Stimulated activated CD8-positive, alpha-beta memory T cell treated with anti-CD3 and anti-CD28 coated beads, Interleukin-4, amount 100 ng/mL, for 1 hour (primary cell): ENCODE measurements at places on chromosomes 12 and 14.

- DNase-seq: no peak
These were observed 3.1 kb upstream of the MDM2 start for GRCh38 chr12:68804657-68805591.

DNA sequence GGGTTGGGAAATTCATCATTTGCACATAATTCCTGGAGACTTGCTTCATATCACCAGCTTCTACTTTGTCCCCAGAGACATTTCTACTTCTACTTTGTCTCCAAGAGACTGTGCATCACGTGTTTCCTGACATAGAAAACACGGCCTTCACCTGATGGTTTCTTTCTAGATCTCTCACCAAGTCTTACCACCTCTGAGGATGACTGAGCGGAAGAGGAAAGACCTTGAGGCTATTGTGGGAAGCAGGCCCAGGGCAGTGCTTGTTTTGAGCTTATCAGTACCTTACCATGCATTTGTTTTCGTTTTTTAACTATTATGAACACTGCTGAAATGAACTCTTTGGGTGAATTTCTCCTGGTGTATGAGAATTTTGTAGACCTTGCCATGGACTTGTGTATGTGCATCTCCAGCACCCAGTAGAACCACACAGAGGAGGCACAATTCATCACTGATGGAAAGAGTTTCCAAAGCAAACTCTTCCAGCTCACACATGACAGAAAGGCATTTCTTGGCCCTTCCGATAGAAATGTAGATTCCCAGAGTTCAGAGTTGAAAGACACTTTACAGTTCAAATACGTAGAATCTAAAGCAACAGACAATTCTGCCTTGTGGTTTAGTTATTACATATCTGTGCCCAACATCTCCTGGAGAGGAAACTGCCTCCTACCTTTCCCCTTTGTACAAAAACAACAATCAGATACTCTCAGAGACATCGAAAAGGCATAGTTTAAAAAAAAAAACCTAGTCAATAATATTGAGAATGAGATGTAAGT, 434.7 kb downstream of the FUT8 start:
- DNase-seq: peak; percentile 27

- no peak for DNase-seq
These were observed 187.2 kb downstream of the KCNA5 start for GRCh38 chr12:5230861-5231260.

DNA sequence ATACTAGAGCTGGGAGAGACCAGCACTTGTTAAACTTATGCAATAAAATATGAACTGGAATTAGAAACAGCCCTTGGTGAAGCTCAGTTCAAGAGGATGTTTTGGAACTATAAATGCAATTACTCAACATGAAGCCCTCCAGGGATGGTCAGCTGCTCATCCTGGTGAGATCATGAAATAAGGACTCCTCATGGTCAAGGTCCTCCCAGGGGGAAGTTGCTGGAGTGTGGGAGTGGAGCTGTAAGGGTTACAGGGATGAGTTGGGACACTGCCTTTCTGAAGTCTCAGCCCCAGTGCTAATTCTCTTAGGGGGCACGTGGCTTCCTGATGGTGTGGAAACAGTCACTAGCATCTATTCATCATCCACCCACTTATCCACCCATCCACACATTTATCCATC, 301.7 kb upstream of the SFSWAP start:
- no peak for DNase-seq

DNA sequence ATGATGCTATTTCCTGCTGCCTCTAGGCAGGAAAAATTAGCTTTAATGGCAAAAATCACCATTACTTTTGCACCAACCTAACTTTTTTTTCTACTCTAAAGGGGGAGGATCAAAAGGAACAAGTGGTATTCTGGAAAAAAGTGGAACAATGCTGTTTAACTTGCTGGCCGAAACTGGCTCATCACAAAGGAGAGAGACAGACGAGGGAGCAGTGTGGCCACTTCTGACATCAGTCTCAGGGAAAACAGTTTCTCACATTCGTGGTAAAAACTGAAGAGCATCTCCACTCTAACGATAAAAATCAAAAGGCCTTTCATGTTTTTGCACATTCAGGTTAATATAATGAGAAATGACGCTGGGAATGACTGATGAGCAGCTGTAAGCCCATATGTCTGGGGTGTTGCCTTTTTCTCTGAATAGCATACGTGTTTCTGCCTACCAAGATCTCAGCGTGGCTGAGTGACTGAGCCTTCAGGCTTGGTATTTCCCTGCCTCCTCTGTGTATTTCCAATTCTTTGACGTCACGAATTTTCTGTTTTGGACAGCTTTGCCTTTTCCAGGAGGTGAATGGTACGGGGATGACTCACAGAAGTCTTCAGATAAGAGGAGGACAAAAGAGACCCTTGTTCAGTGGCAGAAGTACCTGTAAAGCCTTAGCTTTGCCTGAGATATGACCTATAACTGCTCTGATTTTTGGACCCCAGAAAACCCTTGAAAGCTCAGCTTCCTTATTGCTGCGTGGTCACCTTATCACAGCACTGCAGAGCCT, 358.8 kb downstream of the GLT1D1 start:
- no peak for DNase-seq

GRCh38 chr12:13368431-13368830, 171.9 kb downstream of the EMP1 start:
- DNase-seq: no peak

- no peak for DNase-seq
These were observed 48.8 kb upstream of the KRR1 start for GRCh38 chr12:75560167-75560566.

DNA sequence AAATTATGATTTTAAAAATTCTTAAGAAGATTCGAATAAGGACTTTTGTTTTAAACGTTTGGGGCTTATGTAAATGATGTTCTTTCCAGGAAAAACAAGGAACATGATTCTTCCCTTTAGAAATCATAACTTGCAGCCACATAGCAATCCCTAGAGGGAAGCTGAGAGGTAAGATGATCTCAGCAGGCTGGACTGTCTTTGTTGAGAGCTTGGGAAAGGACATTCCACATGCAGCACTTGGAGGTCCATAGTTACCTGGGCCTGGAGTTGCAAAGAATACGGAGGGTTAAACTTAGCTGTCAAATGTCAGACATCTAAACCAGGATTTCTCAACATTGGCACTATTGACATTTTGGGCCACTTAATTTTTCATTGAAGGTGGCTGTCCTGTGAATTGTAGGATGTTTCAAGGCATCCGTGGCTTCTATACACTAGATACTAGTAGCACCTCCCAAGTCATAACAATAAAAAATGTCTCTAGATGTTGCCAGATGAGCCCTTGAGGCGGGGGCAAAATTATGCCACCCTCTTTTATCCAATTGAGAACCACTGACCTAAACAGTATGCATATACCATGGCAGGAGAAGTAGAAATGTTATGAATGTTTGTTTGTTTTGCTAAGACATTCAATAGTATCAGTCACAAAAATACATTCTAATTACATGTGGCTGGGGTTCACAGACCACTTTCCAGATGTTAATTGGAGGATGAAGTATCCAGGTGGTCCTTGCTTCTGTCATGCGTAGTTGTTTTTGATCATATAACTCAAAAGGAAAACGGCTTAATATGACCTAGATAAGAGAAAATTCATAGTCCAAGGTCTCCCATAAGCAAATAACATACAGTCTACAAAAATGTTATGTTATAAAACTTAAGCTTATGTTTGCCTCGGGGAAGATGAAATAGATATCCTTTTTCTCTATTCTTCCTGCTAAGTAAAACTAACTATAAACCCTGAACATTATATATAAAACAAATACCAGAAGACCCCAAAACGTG, 30.5 kb downstream of the TTC6 start:
- no peak for DNase-seq

DNA sequence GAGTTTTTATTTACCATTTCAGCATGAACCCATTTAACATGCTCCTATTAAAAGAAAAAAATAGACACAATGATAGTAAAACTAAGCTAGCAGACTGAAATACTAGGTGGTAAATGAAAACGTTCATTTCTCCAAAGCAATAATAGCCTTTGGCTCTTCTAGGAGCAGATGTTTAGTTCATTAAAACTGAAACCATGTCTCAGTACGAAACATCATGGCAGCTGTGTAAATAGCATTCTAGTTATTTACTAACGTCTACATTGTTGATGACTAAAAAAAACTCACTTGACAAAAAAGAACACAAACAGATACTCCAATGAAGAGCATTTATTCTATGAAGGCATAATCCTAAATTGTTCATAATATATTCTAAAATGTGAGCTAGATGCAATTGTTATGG, 17.9 kb downstream of the RECQL start:
- no peak for DNase-seq

DNA sequence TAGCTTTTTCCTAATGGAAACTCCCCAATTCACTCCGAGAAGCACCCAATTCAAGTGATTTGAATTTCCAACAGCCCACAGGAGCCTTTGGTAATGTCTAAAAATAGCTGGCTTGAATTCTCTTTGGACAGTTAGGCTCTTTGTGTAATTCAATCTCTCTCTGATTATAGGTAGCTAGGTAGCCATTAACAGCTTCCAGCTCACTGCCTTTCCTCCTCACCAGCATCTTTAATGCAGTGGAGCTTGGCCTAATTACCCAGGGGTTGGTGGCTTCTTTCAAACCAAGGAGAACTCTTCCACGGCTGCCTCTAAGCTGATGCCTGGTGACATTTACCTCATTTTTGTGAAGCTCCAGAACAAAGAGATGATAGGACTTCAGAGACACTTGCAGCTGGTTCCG, 86.4 kb downstream of the WSCD2 start:
- DNase-seq: no peak

GRCh38 chr14:46197856-46198255, 453.7 kb downstream of the RPL10L start:
- no peak for DNase-seq

DNA sequence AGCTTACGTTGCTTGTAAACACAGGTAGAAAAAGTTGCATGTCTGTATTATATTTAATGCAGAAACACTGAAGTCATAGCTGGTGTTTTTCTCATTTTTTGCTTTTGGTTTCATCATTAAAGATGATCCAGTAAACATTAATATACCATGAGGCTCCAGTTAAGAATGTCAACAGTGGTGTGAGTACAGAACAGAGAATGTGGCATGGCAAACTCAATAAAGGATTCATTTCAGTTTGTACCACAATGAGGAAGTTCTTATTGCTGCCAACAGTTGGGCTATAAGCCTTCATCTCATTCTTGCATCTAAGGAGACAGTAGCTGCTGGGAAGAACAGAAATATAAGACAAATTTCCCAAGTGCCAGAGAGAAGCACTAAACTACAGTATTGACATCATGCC, 72.1 kb upstream of the ST8SIA1 start:
- DNase-seq: no peak

GRCh38 chr14:65237023-65237814, 134.9 kb upstream of the MAX start:
- no peak for DNase-seq

- DNase-seq: no peak
These were observed 149.0 kb downstream of the NAV3 start for GRCh38 chr12:77979597-77980250.

DNA sequence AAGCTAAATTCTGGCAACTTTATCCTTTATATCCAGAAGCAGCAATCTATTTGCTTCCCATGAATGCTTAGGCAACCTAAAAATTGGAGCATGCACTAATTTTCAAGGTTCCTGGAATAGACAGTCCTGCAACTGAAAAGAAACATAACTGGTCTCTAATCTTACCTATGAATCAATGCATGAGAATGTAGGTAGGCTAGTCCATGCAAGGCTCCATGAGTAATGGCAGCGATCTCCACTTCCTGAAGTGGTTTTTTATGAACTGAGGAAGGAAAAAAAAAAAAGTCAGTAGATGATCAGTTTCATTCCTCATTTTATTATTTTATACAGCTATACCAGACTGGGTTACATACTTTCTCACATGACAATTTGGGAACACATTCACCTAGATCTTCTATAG, 102.0 kb downstream of the PEBP1 start:
- DNase-seq: no peak

DNA sequence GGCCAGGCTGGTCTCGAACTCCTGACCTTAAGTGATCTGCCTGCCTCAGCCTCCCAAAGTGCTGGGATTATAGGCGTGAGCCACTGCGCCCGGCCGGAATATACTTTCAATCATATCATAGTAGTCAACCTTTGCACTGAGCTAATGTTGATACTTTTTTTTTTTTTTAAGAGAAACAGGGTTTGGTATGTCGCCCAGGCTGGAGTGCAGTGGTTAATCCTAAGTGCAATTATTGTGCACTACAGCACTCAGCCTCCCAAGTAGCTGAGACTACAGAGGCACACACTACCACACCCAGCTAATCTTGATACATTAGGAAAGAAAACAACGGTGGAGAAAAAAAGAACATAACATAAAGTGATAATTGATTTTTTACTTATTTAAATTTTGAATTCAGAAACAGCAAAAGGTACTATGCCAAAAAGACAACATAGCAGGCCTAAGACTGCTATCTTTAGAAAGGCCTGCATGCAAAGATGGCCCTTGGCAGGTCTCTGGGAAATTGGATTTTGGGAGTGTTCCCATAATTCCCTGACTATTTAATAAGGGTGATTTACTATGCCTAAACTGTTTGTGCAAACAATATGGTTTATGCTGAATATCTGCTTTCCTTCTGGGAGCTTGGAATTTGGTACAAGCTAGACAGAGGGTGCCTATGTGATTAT, 15.5 kb downstream of the BTBD7 start:
- DNase-seq: no peak

DNA sequence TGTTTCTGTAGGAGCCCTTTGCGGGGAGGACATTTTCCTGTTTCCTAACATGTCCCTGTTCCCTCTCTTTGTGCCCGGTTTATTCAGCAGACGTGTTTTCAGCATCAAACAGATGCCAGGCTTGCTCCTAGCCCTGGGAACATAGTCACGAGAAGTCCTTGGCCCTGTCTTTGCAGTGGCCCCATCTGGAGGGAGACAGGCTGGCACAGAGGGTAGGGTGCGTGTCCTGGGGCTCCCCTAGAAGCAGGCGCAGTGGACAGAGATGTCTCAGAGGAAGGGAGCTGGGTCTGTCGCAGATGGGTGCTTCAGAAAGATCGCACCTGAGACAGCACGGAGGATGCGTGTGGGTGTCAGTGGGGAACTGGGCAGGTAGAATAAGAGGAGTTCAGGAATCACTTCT, 75.0 kb upstream of the DYNC1H1 start:
- no peak for DNase-seq

GRCh38 chr14:106129274-106129673, 602.9 kb downstream of the TMEM121 start:
- no peak for DNase-seq

- DNase-seq: no peak
These were observed 19.9 kb upstream of the MLXIP start for GRCh38 chr12:122058549-122059149.

GRCh38 chr12:101050631-101051030, 159.4 kb downstream of the SLC5A8 start:
- DNase-seq: no peak

- DNase-seq: no peak
These were observed 97.5 kb downstream of the ZFP36L1 start for GRCh38 chr14:68695326-68695768.

GRCh38 chr12:29534935-29535334, 37.4 kb upstream of the OVCH1 start:
- DNase-seq: no peak

DNA sequence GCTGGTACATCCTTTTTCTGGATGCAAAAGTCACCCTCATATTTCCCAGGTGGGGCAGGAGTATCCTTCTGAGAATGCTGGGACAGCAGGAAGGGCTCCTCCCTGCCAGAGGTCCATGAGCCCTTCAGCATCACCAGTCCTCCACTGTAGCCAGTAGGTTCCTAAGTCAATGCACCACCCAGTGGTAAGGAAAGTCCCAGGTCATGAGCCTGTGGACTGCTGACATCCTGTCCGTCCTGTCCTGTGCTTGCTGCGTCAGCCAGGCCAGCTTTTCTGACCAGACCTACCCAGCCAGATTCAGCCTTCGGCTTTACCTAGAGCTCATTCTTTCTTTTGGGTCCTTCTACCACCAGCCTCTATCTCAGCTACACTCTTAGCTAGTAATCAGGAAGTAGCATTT, 23.0 kb upstream of the ACTN1 start:
- DNase-seq: no peak
